ENCODE measurements at places on chromosomes 12 and 14.

DNA sequence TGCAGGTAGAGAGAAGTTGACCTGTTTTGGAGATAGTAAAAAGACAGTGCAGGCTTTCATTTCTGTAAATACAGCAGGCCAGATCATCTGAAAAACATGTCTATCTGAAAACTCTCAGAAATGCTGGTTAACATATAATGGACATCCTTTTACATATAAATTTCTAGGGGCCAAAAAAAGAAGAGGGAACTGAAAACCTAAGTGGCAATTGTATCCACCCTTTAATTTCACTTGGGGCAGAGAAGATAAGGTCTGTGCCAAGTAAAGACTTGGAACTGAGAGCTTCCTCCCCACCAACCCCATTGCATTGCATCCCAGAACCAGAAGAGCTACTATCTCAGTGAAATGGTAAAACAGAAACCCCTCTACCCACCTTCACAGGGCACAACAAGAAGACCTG lies 141.0 kb downstream of the SRGAP1 start:
- H3K4me3 ChIP-seq: no peak overlapping the region
- H3K27me3 ChIP-seq: no peaks in the 10 kb centered on the region
- H3K4me1 ChIP-seq: peaks cover 4% of the 10 kb centered on the region
- H3K36me3 ChIP-seq: no peaks in the 10 kb centered on the region

DNA sequence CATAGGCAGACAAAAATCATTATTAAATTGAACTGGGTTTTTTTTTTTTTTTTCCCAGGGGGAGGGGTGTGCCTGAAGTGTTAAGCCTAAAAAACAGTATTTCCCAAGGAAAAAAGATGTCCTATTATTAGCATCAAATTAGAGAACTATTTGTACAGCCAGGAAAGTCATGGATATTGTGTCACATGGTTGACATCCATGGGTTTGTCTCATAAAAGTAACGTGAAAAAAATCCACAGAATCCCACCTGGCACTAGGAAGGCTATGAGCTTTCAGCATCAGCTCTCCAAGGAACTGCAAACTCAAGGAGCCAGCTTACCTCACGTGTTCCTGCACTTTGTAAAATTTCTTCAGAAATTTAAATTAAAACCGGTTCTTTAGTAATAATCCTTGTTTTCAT lies 69.1 kb upstream of the EGLN3 start:
- H3K27ac ChIP-seq: no peak overlapping the region
- DNase-seq: no peak
- no peaks in the 10 kb centered on the region for H3K27me3 ChIP-seq
- H3K4me3 ChIP-seq: no peak overlapping the region
- H3K4me1 ChIP-seq: no peaks in the 10 kb centered on the region

- no peak overlapping the region for H3K27ac ChIP-seq
- no peak for DNase-seq
- peaks cover 14% of the 10 kb centered on the region for H3K4me1 ChIP-seq
- H3K36me3 ChIP-seq: no peaks in the 10 kb centered on the region
- H3K4me3 ChIP-seq: no peak overlapping the region
- H3K27me3 ChIP-seq: peaks cover 99% of the 10 kb centered on the region
Measured at GRCh38 chr12:4911316-4911994, 1.8 kb downstream of the KCNA1 start.

GRCh38 chr12:128662101-128662500 lies 161.7 kb downstream of the SLC15A4 start:
- H3K36me3 ChIP-seq: no peaks in the 10 kb centered on the region
- H3K27me3 ChIP-seq: no peaks in the 10 kb centered on the region
- H3K4me1 ChIP-seq: peaks cover 19% of the 10 kb centered on the region
- peak overlapping the region; percentile 65 for H3K27ac ChIP-seq
- DNase-seq: peak; percentile 21

- no peak for DNase-seq
- H3K27me3 ChIP-seq: no peaks in the 10 kb centered on the region
- no peaks in the 10 kb centered on the region for H3K36me3 ChIP-seq
- no peak overlapping the region for H3K4me3 ChIP-seq
Measured at GRCh38 chr12:46233423-46233822, 35.4 kb downstream of the SLC38A1 start.

GRCh38 chr14:35725930-35726329 lies 83.2 kb downstream of the RALGAPA1 start:
- no peak overlapping the region for H3K27ac ChIP-seq
- no peaks in the 10 kb centered on the region for H3K27me3 ChIP-seq

- no peaks in the 10 kb centered on the region for H3K36me3 ChIP-seq
- no peak overlapping the region for H3K27ac ChIP-seq
- H3K4me3 ChIP-seq: no peak overlapping the region
- no peaks in the 10 kb centered on the region for H3K27me3 ChIP-seq
Measured at GRCh38 chr12:92424338-92424737, 278.5 kb upstream of the PLEKHG7 start.

- H3K27me3 ChIP-seq: no peaks in the 10 kb centered on the region
- H3K4me3 ChIP-seq: no peak overlapping the region
- no peak for DNase-seq
- no peak overlapping the region for H3K27ac ChIP-seq
- peaks cover 7% of the 10 kb centered on the region for H3K4me1 ChIP-seq
- no peaks in the 10 kb centered on the region for H3K36me3 ChIP-seq
Measured at GRCh38 chr12:3964439-3964838, 91.2 kb upstream of the PARP11 start.

DNA sequence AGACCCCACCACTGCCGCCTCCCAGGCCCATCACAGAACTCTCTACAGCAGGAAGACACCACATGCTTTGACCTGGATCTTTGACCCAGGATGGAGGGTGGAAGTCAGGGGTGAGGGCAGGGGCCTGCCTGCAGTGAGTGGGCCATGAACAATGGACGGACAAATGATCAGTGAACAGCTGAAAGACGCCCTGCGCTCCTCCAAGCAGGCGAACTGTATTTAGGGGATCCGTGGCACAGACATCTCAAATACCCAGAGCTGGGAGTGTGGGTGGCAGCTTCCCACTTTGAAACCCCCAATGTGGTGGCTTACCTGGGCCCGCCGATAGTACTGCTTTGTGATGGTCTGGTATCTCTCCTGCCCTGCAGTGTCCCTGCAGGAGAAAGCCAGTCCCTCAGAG lies 8.7 kb upstream of the GPX2 start:
- no peaks in the 10 kb centered on the region for H3K27me3 ChIP-seq
- no peak overlapping the region for H3K4me3 ChIP-seq
- no peak overlapping the region for H3K27ac ChIP-seq
- no peaks in the 10 kb centered on the region for H3K4me1 ChIP-seq
- H3K36me3 ChIP-seq: no peaks in the 10 kb centered on the region

GRCh38 chr12:31740628-31741027 lies 11.8 kb upstream of the AMN1 start:
- no peak overlapping the region for H3K27ac ChIP-seq
- H3K4me1 ChIP-seq: no peaks in the 10 kb centered on the region
- no peaks in the 10 kb centered on the region for H3K27me3 ChIP-seq
- no peak overlapping the region for H3K4me3 ChIP-seq

DNA sequence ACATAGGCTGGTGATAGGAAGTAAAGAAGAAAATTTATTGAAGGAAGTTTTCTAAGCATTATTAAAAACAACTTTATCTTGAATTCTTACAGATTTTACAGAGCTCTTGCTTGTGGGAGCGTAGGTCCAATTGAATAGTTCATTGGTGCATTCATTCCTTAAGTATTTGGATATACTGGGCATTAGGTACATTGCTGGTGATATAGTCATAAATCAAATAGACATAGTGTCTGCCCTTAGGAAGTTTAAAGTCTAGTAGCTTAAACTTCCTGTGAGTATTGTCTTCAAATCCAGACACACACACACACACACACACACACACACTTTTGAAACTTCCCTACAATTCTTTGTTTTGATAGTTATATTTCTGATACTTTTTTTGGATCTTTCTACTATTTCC lies 226.7 kb downstream of the FUT8 start:
- H3K36me3 ChIP-seq: no peaks in the 10 kb centered on the region
- no peaks in the 10 kb centered on the region for H3K27me3 ChIP-seq
- no peaks in the 10 kb centered on the region for H3K4me1 ChIP-seq

- no peaks in the 10 kb centered on the region for H3K4me1 ChIP-seq
- H3K36me3 ChIP-seq: no peaks in the 10 kb centered on the region
- H3K4me3 ChIP-seq: no peak overlapping the region
- H3K27ac ChIP-seq: no peak overlapping the region
- H3K27me3 ChIP-seq: no peaks in the 10 kb centered on the region
Measured at GRCh38 chr14:58598804-58599525, 38.8 kb upstream of the DACT1 start.

DNA sequence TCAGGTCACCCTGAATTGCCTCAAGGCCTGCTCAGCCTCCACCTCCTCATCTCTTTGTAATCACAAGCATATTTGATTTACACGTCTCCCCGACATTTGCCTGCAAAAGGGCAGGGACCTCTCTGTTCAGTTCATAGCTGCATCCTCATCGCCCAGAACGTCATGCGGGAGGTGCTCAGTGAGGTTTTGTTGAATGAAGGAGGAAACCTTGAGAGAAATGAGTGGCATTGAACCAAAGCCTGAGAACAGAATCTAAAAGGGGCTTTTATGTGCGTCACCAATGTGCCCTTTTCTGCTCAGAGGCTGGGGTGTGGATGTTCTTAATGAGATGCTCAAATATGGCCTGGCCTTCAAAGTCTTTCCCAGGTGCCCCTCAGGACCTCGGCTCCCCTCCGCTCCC lies 50.0 kb upstream of the LHX5 start:
- DNase-seq: no peak
- no peak overlapping the region for H3K27ac ChIP-seq
- H3K27me3 ChIP-seq: peaks cover 57% of the 10 kb centered on the region
- no peak overlapping the region for H3K4me3 ChIP-seq

DNA sequence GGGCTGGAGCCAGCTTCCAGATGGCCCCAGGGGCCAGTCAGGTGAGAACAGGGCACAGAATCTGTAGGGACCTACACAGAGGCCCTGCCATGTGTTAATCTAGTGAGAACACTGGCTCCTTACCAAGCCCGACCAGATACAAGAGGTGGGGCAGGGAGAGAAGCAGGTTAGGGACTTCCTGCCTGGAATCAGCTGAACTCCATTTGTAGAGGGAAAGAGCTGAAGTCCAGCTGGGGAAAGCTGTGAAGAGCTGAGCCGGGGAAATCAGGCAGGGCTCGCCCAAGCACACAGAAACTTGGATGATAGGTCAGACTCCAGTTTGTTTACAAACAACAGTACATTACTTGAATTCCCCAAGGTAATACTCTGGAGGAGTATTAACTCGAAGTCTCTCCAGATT lies 46.7 kb downstream of the PTGER2 start:
- peak; percentile 30 for DNase-seq
- no peaks in the 10 kb centered on the region for H3K27me3 ChIP-seq
- peak overlapping the region; percentile 33 for H3K27ac ChIP-seq
- peaks cover 13% of the 10 kb centered on the region for H3K4me1 ChIP-seq
- H3K36me3 ChIP-seq: no peaks in the 10 kb centered on the region
- no peak overlapping the region for H3K4me3 ChIP-seq

GRCh38 chr12:46675736-46676135 lies 150.1 kb downstream of the SLC38A4 start:
- H3K4me3 ChIP-seq: no peak overlapping the region
- H3K27ac ChIP-seq: no peak overlapping the region
- DNase-seq: peak; percentile 50
- H3K4me1 ChIP-seq: no peaks in the 10 kb centered on the region

GRCh38 chr12:29334937-29335336 lies 46.0 kb downstream of the ERGIC2 start:
- H3K4me1 ChIP-seq: no peaks in the 10 kb centered on the region
- no peak for DNase-seq
- no peaks in the 10 kb centered on the region for H3K36me3 ChIP-seq
- H3K4me3 ChIP-seq: no peak overlapping the region
- H3K27me3 ChIP-seq: no peaks in the 10 kb centered on the region

DNA sequence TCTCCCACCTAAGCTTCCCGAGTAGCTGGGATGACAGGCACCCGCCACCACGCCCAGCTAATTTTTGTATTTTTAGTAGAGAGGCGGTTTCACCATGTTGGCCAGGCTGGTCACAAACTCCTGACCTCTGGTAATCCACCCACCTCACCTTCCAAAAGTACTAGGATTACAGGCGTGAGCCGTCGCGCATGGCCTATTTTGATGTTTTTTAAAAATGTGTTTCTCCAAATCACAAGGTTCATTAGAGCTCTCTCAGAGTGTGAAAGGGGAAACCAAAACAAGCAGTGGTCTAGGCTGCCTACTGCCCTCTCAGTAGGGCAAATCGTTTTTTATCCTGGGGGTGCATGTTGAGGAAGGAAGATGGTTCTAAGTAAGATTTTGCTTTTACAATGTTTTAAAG lies 211.5 kb downstream of the PIK3C2G start:
- no peak overlapping the region for H3K4me3 ChIP-seq
- no peaks in the 10 kb centered on the region for H3K4me1 ChIP-seq
- DNase-seq: no peak
- H3K27me3 ChIP-seq: no peaks in the 10 kb centered on the region

GRCh38 chr12:103399986-103400385 lies 95.8 kb downstream of the C12orf42 start:
- H3K4me3 ChIP-seq: no peak overlapping the region
- no peaks in the 10 kb centered on the region for H3K36me3 ChIP-seq
- no peaks in the 10 kb centered on the region for H3K4me1 ChIP-seq
- no peaks in the 10 kb centered on the region for H3K27me3 ChIP-seq
- no peak overlapping the region for H3K27ac ChIP-seq

DNA sequence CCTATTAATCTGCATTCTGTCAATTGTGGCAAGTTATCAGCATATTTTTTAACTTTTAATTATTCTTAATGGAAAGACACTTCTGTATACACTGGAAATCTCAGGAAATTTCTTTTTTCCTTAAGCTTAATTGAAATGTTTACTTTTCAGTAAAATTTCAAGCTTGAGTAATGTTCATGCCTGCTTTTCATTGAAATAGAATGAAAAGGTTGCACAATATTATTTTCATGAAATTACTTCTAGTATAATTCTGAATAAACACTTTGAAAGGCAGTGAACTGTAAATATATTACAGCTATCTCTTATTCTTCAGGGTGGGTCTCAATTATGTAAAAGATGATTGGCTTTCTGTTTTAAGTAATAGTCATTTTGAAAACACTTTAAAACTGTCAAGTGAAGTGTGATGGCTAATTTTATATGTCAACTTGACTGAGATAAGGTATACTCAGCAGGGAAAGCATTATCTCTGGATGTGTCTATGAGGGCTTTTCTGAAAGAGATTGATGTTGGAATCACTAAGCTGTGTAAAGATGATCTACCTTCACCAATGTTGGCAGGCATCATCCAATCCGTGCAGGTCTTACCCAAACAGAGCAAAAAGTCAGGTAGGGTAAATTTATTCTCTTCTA lies 29.9 kb downstream of the CLEC2D start:
- DNase-seq: no peak
- no peaks in the 10 kb centered on the region for H3K36me3 ChIP-seq
- no peak overlapping the region for H3K27ac ChIP-seq

DNA sequence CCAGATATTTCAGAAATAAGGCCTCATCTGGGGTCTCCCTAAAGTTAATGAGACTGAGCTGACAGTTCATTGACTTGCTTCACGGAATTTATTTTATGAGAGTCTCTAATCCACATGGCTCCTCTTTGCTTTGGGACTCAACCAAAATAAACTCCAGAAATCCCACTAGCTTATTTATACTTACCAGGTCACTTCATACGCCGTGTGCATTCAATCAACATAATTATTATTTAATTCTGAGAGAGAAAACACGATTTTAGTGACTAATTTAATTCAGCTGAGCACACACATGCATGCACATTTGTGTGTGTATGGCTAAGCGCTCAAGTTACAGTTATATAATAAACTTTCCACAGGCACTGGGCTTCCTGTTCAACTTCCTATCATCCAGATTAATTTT lies 333.4 kb upstream of the CCDC196 start:
- H3K4me3 ChIP-seq: no peak overlapping the region
- DNase-seq: peak; percentile 11
- H3K27ac ChIP-seq: peak overlapping the region; percentile 38
- H3K4me1 ChIP-seq: peaks cover 10% of the 10 kb centered on the region

GRCh38 chr12:30757316-30757715 lies 2.6 kb upstream of the CAPRIN2 start:
- DNase-seq: no peak
- H3K27ac ChIP-seq: no peak overlapping the region
- H3K4me1 ChIP-seq: peaks cover 11% of the 10 kb centered on the region
